ENCODE measurements at places on chromosomes 13 and 19. TPM values are rescaled to one million over a fixed set of nuclear protein-coding genes. Genes with fewer than 3 reads are reported as not detected.

- DNase-seq: no peak
Measured at GRCh38 chr13:73984201-73984600, 150.0 kb downstream of the KLF12 start.

The MAP1S gene
- total RNA-seq: 52.6 TPM

DNA sequence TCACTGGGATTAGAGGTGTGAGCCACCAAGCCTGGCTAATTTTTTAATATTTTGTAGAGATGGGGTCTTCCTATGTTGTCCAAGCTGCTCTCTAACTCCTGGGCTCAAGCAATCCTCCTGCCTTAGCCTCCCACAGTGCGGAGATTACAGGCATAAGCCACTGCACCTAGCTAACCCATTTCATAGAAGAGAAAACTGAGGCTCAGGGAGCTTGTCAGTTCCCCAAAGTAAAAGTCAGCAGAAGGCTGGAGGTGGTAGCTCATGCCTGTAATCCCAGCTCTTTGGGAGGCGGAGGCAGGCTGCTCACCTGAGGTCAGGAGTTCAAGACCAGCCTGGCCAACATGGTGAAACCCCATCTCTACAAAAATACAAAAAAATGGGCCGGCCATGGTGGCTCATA lies 8.8 kb upstream of the HOMER3 start:
- DNase-seq: no peak

- no peak for DNase-seq
Measured at GRCh38 chr13:73603646-73604045, 530.6 kb downstream of the KLF12 start.

DNA sequence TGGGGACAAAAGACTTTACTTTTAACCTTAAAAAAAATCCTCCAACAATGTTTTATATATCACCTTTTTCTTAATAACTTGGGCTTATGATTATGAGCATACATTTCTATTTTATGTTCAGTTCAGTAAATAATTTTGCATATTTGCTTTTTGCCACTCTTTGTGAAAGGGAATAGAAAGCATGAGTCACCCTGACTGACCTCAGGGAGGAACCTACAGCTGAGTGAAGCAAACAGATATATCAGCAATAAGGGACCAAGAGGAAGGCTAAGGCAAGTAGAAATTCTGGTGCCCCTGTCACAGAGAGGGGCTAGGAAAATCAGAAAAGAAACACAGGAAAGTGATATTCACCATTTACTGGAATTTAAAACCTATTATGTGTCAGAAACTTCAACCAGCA lies 37.2 kb upstream of the SOHLH2 start:
- no peak for DNase-seq

- no peak for DNase-seq
Measured at GRCh38 chr13:69641773-69642172, 465.9 kb upstream of the ATXN8OS start.

- DNase-seq: no peak
Measured at GRCh38 chr13:21115231-21115630, 53.8 kb upstream of the LATS2 start.

The SGCG gene
- 0.07 TPM for total RNA-seq

The PEAK3 gene
- total RNA-seq: not detected

GRCh38 chr13:24247016-24247415 lies 62.4 kb upstream of the C1QTNF9 start:
- no peak for DNase-seq

DNA sequence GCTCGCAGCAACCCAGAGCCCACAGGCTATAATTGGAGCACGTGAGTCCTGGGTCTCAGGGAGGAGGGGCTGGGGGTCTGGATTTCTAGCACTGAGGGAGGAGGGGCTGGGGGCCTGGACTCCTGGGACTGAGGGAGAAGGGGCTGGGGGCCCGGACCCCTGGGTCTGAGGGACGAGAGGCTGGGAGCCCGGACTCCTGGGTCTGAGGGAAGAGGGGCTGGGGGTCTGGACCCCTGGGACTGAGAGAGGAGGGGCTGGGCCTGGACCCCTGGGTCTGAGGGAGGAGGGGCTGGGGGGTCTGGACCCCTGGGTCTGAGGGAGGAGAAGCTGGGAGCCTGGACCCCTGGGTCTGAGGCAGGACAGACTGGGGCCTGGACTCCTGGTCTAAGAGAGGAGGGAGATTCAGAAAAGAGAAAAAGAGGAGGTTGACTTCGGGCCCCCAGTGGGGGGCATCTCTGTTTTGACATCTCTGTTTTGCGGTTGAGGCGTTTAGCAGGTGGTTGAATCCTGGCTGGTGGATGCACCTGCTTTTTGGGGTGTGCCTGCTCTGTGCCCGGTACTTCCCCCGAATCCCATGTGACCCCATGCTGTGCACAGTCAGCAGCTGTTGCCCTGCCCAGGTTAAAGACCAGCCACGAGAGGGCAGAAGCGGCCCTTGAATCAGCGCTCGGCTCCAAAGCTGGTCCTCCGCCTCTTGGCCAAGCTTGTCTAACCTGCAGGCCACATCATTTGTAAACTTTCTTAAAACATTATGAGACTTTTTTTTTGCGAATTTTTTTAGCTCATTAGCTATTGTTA lies 10.5 kb downstream of the PVR start:
- DNase-seq: peak; percentile 29

- no peak for DNase-seq
Measured at GRCh38 chr13:99721606-99722337, 220.5 kb downstream of the TM9SF2 start.

- no peak for DNase-seq
Measured at GRCh38 chr13:101452519-101453485, at the start of gene ITGBL1. TSS of gene ITGBL1 (plus strand) at chr13:101452675. CDS start at chr13:101452834, 159 bp downstream.

The ATP8A2 gene
- 0.11 TPM for total RNA-seq

The SMIM17 gene
- total RNA-seq: 0.26 TPM

- DNase-seq: peak; percentile 81
Measured at GRCh38 chr13:66635526-66635925, 594.6 kb downstream of the PCDH9 start.

- peak; percentile 60 for DNase-seq
Measured at GRCh38 chr13:37617173-37617572, 18.6 kb upstream of the POSTN start.

The LIM2 gene
- not detected for total RNA-seq

GRCh38 chr19:44371815-44372480 lies 15.5 kb upstream of the ZNF112 start:
- DNase-seq: no peak

GRCh38 chr19:1243768-1244692 lies 2.5 kb downstream of the ATP5F1D start:
- peak; percentile 53 for DNase-seq

DNA sequence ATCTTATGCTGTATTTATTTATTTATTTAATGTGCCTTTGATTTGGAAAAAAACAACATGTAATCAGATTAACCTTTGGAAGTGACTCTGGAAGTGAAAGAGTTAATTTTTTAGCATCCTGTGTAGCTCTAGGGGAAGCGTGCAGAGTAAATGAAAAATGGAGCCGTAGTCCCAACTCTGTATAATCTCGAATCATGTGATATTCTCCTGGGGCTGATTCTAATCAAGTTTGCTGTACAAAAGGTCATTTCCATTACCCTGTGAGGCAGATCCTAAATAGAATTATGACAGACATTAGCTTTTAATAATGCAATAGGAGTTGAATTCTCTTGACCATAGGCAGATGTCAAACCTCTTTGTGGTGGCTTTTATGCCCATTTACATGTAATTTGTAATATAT lies 238.6 kb upstream of the CSNK1A1L start:
- no peak for DNase-seq

The ZNF536 gene
- total RNA-seq: not detected

DNA sequence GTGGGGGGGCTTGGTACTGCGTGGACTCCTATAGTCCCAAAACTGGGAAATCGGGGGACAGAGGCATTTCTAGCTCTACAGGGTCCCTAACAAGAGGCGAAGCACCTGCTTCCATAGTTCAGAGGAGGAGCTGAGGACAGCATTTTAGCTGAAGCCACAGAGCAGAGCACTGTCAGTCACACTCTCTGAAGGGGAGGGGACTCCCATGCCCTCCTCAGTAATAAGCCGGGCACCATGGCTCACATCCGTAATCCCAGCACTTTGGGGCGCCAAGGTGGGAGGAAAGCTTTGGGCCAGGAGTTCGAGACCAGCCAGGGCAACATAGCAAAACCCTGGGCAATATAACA lies 3.8 kb downstream of the NPAS1 start:
- DNase-seq: no peak
